ENCODE measurements at places on chromosomes 5 and 9.

DNA sequence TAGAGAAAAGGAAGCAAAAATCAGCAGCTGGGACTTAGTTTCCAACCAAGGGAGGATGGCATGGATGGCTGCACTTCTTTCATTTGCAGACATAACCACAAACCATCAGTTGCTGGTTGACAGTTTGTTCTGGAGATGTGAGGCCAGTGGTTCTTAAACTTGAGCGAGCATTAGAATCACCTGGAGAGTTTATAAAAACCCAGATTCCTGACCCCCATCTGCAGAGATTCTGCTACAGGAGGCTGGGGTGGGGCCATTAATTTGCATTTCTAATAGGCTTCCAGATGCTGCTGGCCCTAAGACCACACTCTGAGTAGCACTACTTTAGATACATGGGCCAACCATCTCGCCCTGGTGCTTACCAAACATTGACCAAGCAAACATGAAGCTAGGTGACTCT is 60.8 kb downstream of the MARCHF3 start:
- DNase-seq, result no peak

DNA sequence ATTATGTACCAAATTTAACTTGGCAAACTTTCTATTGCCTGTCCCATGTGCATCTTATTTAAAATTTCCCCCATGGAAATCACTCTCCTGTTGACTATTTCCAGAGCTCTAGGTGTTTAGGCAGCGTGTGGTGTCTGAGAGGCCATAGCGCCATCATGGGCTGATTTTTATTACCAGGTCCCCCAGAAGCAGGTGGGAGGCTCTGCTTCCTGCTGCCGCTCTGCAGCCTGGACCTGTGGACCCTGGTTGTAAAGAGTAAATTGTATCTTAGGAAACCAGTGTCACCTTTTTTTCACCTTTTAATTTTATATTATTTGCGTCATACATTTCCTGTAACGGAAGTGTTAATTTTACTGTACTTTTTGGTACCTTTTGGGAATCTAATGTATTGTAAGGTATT is 6.4 kb downstream of the HNRNPAB start:
- no peak for DNase-seq

- no peak for DNase-seq
These were observed 3.2 kb downstream of the TNFAIP8 start for GRCh38 chr5:119358901-119359603.

- DNase-seq, result no peak
These were observed 212.6 kb upstream of the ACTBL2 start for GRCh38 chr5:57695179-57695578.

GRCh38 chr5:151015974-151016587 is 4.3 kb upstream of the GPX3 start:
- no peak for DNase-seq

GRCh38 chr9:93155716-93156474 is 21.8 kb upstream of the NINJ1 start:
- DNase-seq, result no peak

- no peak for DNase-seq
These were observed 29.9 kb downstream of the LPAR1 start for GRCh38 chr9:111008158-111009075.

DNA sequence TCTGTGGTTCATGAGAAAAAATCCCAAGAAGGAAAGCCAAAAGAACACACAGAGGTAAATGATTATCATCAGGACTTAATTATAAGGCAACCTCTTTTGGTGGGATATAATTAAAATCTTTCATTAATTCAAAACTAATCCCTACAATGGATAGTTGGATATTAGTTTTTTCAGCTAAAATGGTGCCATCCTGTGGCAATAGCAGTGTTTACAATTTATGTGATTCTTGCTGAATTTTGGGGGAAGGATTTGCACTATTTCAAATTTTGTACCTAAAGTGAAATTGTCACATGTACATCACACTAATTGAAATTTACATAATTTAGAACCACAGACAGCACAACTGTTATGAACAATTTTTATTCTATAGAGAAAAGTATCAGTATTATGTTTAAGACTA is 67.0 kb downstream of the CAST start:
- no peak for DNase-seq

DNA sequence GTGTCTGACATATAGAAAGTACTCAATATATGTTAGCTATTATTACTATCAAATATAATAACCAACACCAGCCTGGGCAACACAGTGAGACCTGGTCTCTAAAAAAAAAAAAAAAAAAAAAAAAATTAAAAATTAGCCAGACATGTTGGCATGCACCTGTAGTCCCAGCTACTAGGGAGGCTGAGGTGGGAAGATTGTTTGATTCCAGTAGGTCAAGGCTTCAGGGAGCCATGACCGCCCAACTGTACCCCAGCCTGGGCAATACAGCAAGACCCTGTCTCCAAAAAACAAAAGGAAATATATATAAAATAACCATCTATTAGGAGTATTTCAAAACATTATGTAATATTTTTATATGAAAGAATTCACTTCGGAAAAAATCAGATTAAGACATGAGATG is 40.6 kb downstream of the CLINT1 start:
- DNase-seq, result no peak
